ENCODE measurements at places on chromosomes 12 and 14. TPM values are rescaled to one million over a fixed set of nuclear protein-coding genes. Genes with fewer than 3 reads are reported as not detected.

- H3K4me3 ChIP-seq: no peak overlapping the region
- DNase-seq: no peak
- H3K27ac ChIP-seq: no peak overlapping the region
Observed at GRCh38 chr12:17097674-17098073, 491.7 kb upstream of the LMO3 start.

- H3K4me3 ChIP-seq: no peak overlapping the region
- no peak for DNase-seq
- no peak overlapping the region for H3K27ac ChIP-seq
Observed at GRCh38 chr14:94598816-94599655, 13.2 kb upstream of the SERPINA3 start.

Gene CDKN1B
- total RNA-seq: 161 TPM

Gene DNAJC22
- total RNA-seq: not detected
